Activated CD4-positive, alpha-beta T cell treated with anti-CD3 and anti-CD28 coated beads, Interleukin-2, amount 50 U/mL, for 16 hours (primary cell): ENCODE measurements at places on chromosomes 12 and 14.

DNA sequence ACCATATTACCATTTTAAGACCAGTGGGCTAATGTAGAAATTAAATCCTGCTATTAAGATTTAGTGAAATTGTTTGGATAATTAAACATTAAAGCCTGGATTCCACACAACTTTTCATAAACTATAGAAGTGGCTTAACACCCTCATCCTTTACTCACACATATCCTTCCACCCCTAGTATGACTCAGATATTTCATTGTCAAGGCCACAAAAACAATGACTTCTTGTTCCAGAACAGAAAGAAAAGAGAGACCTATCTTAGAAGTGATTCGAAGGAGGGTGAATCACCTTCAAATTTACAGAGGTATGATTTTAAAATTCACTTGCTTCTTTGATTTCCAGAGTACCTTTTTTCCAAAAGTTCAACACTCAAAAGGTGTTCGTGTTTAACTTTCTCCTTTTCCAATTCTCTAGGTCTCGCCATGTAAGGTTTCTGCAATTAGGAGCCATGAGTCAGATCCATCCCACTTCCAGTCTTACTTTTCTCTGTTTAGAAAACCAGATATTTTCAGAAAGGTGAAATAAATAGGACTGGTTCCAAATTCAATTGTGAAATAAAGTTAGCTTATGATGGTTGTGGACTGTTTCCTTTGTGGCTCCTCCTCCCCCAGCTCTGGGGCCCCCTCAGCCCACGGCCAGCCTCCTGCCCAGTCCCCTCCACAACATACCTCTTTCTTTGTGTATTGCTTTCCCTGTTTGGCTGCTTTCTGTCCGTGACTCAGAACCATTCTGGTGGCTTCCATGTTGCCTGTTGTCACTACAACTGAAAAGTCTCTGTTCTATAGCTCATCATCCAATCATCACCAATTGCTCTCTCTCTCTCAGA is 24.6 kb upstream of the MGP start:
- peak; percentile 60 for DNase-seq

DNA sequence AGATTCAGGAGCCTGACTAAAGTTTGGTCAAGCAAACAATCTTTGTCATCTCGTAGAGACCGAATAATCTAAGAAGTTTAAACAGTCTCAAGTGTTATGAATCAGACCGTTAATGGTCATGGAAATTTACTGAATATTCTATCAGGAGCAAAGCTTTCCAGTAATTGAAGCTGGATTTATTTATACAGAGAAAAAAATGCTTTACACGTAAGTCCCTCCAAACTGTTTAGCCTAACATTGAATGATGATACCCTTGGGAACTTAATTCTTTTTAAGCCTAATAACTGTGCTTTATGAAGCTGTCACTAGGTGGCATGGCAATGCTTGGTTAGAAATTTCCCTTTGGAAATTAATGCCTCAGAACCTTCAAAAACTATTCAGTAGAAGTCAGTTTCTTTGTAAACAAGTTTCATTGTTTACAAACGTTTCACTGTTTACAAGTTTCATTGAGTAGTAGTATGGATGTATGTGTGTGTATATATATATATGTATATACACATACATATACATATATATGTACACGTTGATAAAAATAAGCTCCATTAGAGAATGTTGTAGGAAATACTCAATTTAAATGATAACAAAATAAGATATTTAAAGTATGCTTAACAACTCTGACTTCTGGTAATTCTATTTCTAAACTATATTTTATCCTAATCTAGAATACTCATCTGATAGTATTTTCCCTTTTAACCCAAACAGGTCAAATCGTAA is 32.1 kb downstream of the DEPDC4 start:
- DNase-seq = peak; percentile 12

- DNase-seq = no peak
Measured at GRCh38 chr12:113154351-113154973, 4.9 kb downstream of the CFAP73 start.

DNA sequence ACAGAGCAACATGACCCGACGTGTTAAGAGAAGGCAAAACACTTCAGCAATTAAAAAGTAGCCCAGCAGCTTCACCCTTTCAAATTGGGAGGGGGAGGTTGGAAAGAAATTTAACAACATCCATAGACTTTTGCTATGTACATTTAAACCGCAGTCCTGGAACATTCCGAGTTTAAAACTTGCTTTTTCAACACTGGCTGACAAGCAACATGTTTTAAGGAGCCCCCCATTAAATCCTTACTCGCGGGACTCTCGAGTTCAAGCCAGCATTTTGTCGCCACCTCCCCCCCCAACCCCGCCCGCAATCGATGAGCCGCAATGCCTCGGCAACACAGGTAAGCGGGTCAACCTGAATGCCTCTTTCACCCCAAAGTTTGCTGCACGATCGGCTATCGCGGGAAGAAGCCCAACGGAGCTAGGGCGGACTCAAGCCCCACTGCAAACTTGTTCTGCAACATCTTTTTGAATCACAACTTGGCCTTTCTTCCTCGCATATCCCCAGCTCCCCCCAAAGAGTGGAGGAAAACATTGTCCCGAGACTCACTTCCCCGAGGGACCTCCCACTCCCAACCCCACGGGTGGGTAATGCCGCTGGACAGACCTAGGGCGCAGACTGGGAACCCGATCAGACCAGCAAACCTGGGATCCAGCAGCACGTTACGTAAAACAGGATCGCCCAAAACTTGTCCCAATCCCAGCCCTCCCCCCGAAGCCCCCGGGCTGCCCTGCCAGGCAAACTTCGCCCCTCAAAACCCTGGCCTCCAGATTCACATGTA is 777 bp downstream of the ZFP36L1 start:
- no peak for DNase-seq
